Activated effector memory CD4-positive, alpha-beta T cell treated with anti-CD3 and anti-CD28 coated beads, Interleukin-2, amount 50 U/mL, for 16 hours (primary cell): ENCODE measurements at places on chromosomes 3 and 15.

- DNase-seq: peak; percentile 75
Measured at GRCh38 chr15:51775967-51776816, 24.8 kb downstream of the TMOD2 start.

- DNase-seq: no peak
Measured at GRCh38 chr3:135865553-135865952, 100.0 kb upstream of the PPP2R3A start.

- peak; percentile 71 for DNase-seq
Measured at GRCh38 chr3:183158551-183159006, 4.0 kb downstream of the LAMP3 start.

DNA sequence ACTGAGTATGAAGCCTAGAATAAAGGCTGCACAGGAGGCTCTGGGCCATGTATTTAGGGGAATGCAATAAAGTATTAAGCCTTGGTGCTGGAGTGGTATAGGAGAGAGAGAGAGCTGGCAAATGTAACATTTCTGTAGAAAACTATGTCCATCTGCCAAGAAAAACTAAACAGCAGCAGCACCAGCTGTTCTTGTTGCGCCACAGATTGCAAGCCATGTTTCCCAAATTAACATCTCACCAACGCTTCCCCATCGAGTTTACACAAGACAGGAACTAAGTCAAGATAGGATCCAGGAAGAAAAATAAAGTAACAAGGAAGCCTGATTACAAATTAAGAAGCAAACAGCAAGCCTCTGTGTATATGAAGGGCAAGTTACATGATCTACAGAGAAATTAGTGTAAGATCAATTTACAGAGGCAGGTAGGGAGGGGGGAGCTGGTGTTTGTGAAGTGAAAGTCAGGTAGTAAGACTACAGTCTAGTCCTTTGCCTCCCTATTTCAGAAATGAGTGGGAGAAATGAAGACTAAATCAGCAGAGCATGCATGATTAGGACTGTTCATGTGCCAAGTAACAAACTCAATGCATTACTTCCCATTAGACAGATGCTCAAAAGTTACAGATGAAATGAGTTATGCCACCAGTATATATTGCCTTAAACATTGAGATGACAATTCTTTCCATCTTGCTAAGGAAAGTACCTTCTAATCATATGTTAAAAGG is 900.5 kb downstream of the EPHA3 start:
- DNase-seq: no peak

GRCh38 chr3:81728766-81729544 is 32.5 kb downstream of the GBE1 start:
- no peak for DNase-seq

DNA sequence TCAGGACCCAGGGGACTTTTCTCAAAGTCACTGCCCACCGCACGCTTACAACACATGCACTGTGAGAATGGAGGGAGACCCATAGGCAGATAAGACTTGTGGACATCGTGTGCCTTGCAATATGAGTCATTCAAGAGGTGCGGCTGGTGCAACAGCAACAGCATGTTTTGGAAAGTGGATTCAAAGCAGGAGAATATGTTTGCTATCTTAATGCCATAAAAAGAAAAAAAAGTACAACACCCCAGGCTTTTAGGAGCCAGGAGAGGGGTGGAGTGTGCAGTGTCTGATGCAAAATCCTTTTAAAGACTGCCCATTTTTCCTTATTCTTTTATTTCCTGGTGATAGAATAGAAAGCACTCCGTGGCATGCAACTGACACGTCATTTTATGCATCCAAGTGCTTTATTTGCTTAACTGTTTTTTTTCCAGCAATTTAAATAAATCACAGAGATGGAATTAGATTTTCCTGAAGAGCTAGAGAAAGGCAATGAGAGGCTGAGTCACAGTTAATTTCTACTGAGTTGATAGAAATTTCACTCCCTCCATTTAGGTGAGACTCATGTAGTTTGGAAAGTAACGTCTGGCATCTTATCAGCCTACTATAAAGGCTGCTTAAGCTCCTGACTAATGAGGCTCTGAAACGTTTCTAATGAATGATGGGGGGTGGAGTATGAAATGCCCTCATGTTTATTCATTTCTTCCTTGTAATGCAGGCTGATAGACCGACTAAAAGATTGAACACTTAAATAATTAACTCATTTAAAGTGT is 96.4 kb downstream of the NSUN3 start:
- no peak for DNase-seq

DNA sequence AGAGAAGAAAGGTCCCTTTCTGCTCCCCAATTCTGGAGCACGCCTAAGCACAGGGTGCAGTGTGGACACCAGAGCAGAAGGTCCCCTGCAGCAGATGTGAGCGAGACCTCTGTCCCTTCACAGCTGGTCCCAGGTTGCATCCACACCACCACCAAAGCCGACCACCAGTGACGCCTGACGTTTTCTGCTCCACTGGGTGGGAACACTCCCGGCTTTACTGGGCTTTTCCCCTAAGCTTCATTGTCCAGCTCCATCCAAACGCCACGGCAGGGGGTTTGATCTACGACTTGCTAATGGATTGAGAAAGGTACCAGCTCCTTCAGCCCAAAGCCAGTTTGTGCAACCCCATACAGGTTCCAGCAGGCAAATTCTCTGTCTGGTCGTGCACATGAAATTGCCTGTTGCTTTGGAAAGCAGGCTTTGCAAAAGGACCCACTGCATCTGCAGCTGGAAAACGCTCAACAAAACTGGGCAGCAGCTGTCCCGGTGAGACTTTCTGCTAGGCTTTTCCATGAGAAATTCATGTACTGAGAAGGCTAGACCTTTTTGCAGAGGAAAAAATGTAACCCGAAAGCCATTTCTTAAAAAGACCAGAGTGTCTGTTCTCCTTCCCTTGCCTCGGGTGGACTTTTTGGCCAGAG is 31.1 kb downstream of the ADAMTS17 start:
- no peak for DNase-seq

- DNase-seq: no peak
Measured at GRCh38 chr3:22907161-22907780, 295.9 kb upstream of the UBE2E2 start.

DNA sequence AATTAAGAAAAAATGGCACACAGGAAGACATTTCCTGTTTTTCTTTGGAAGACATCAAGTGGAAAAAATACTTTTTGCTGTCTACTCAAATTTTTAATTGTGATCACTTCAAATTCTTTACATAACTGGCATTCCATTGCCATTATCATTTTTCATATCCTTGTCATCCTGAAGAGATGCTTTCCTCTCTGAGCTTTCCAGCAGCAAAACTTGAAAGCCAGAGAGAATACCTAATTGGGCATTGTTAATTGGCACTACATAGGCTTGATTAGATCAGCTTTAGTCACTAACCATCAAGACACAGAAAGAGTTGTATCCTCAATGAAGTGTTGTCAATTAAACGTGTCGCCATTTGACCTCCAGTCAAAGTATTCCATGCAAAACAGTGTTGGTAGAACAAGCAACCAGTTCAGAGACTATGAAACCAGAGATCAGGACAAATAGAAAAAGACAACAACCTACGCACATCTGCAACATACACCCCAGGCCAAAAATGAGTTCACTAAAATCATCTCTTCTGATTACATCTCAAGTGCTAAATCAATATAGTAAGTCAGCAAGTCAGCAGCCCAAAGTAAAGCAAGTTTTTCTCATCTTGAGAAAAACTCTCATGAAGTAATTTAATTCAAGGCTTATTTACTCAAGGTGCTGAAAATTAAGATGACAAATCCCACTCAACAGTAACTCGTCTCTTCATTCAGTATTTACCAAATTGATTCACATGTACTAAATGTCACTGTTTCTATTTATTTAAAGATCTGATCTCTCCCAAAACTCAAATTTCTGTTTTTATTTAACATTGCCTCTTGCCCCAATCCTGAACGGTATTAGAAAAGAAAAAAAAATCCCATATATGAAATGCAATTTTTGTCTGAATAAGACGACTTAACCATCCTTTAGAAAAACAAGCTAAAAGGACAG is 123.0 kb downstream of the SUCLG2 start:
- no peak for DNase-seq
